ENCODE measurements at places on chromosomes 3 and 15.

DNA sequence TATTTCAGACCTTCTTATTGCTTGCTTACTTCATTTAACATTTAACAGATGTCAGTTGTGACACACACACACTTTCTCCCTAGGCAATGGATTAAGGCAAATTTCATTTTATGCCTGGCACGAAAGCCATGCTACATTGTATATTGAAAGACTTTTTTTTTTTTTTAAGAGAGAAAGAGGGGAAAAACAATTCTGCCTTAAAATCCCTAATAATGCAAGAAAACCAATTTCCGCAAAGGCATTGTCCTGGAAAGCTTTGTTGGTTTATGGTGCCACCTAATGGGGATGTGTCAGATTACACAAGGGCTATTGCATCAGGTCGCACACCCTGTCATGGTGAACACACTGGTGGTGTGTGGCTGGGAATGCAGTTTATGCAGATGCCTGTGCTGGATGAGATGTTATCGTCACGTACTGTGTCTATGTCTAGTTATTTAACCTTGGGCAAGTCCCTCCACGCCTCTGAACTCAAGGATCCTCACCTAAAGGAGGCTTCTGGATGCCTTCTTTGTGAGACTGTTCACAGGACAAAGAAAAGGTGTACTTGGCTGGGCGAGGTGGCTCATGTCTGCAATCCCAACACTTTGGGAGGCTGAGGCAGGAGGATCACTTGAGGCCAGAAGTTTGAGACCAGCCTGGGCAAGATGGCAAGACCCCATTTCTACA, 37.3 kb upstream of the RFTN1 start:
- peak; percentile 88 for DNase-seq

DNA sequence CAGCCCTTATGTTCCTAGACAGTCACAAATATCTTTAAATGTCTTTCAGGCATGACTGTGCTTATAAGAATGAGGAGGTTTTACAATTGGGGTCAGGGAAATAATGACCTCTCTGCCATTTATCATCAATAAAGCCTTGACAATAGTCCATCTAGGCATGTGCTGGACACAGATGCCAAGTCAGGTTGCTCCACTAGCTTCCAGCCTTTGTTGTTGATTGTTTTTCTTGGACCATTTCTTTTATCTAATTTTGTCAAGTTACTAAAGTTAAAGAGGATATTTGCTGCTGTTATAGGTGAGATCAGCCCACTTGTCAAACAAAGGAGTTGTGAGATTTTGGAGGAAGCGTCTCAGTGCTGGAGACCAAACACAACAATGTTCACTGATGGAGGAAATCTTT, 628.0 kb downstream of the ROBO2 start:
- DNase-seq: no peak

DNA sequence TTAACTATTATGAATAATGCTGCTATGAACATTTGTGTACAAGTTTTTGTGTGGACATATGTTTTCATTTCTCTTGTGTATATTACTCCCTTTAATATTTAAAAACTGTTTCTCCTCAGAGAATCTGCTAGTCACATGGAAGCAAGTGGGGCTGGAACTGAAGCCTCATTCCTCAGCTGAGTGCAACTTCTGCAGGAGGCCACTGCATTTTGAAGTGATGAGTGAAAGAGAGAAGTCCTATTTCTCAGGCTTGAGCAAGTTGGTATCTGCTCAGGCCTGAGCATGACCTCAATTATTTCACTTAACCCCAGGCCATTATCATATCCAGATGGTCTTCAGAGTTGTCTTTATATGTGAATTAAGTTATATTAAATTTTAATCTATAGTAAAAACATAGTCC, 11.5 kb downstream of the TLR9 start:
- no peak for DNase-seq

DNA sequence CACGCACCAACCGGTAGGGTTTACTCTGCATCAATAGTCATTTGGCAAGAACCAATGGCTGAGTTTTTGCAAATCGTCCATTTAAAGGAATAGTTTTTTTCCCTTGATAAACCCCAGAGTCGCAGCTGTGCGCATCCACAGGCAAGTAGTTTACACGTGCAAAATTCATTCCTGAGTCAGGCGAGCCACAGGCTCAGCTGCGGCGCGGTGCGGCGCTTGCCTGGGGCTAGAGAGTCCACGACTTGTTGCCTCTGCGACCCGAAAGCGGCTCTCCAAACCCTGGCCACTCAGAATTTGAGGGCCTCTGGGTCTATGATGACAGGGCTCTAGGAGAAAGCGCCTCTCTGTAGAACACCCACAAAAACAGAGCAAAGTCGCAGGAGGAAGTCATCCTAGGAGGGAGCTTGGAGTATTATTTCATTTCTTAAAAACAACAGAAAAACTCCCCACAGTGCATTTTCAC, 36.7 kb downstream of the ZIC4 start:
- no peak for DNase-seq

GRCh38 chr3:161567577-161568361, 71.2 kb downstream of the OTOL1 start:
- DNase-seq: no peak

GRCh38 chr3:105431200-105431599, 64.5 kb downstream of the ALCAM start:
- DNase-seq: no peak

GRCh38 chr3:171797265-171797679, 13.0 kb downstream of the PLD1 start:
- DNase-seq: no peak

GRCh38 chr15:71323584-71323983, 208.3 kb downstream of the THSD4 start:
- no peak for DNase-seq

DNA sequence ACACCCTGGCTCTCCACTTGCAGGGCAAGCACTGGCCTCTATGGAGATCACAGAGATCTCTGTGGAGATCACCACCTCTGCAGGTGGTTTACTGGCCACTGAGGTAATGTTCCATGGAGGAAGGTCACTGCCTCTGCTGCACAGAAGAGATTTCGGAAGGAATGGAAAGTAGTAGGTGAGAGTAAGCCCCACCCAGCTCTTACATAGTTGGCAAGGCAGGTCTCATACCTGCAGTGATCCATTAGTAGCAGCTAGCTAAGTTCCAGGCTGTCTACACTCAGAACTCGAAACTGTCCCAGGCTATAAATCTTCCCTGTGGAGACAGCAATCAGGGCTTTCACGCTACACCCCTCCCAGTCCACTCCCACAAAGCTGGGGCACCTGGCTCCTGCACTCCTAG, 194.3 kb upstream of the MANF start:
- DNase-seq: no peak

GRCh38 chr3:93988764-93989163, 8.8 kb downstream of the ARL13B start:
- no peak for DNase-seq

- peak; percentile 10 for DNase-seq
Observed at GRCh38 chr3:143963946-143964345, 7.7 kb upstream of the DIPK2A start.

- peak; percentile 88 for DNase-seq
Observed at GRCh38 chr15:78034495-78035191, 42.9 kb downstream of the TBC1D2B start.

GRCh38 chr3:24530471-24530870, 35.8 kb upstream of the THRB start:
- DNase-seq: no peak

DNA sequence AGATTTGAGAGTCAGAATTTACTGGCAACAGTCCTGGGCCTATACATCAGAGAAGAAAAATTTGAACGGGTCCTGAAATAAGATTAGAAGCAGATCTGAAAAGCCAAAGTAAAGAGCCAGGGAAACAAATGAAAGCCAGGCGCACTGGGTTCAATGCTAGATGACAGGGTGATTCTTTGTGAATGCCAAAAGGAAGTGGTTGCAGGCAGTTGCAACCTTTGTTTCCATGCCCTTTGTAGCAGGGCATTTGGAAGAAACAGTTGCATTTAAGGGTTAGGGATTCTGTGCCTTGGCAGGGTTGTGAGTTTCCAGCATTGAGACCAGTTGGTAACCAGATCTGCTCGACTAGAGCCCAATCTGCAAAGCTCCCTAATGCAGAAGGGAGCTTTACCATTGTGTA, 36.4 kb upstream of the MTHFS start:
- no peak for DNase-seq

DNA sequence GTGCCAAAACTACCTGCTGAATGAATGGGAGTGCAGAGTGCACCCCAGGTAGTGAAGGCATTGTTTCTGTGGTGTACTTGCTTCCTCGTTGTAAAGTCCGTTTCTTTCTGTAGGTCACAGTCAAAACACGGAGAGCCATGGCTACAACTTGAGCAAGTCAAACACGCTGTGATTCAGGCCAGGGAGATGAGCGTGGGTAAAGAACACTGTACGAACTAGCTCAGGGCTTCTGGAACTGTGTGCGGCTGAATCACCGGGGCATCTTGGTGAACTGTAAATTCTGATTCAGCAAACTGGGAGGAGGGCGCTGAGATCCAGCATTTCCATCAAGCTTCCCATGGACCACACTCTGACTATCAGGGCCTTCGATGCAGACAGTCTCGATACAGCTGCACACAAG, 5.0 kb upstream of the TNK2 start:
- DNase-seq: no peak
